ENCODE measurements at places on chromosomes 7 and 10.

DNA sequence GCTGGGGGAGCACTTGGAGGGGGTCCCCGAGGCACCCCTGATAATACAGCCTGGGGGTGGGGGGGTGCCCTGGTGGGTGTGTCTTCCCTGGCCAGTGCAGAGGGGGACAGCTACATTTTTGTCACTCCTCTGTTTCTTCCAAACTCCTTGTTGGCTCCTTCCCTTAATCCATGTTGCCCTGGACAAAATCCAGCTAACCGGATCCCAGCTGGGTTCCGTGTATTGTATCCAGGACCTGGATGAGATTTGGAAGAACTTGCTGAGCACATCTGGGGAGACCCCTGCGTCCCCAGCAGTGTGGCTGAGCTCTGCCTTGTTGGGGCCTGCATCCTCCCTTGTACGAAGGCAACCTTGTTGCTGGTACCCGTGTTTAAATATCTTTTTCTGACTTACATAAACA, 86.8 kb upstream of the BTBD16 start:
- no peak for DNase-seq

GRCh38 chr7:99772565-99772964, 11.4 kb downstream of the CYP3A4 start:
- no peak for DNase-seq

GRCh38 chr10:21700474-21700873, 166.4 kb downstream of the MLLT10 start:
- DNase-seq, result no peak

- DNase-seq, result no peak
Observed at GRCh38 chr10:53453196-53453595, 680.6 kb upstream of the MBL2 start.

DNA sequence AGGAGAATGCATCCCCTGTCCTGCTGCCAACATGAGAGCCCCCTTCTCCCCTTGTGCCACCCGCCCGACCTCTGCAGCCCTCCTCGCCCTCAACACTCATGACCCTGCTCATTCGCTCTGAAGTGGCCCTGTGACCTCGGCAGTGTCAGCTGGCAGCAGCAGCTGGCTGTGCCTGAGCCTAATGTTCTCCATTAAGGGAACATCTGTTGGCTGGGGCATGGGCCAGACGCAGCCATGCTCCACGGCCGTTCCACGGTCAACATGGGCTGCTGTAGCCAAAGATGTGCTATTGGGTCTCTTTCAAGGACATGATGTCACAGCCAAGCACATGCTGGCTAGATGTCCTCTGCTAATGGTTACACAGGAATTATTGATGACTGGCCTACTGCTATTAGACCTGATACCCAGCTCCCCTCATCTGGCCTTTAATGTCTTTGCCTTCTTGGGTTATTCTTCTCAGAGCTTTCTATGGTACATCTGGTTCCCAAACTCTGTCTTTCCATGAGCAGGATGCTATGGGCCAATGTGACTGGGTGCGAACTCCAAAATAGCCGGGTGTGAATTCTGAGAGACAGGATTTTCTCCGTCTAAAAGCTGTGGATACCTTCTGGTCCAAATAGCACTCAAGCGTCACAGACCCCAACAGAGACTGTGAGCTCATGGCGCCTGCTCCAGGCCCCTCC, 22.4 kb downstream of the ADCYAP1R1 start:
- DNase-seq, result no peak

GRCh38 chr7:15751191-15751701, 64.8 kb upstream of the MEOX2 start:
- DNase-seq, result no peak

GRCh38 chr10:103637927-103638557, 144.5 kb downstream of the NEURL1 start:
- peak; percentile 87 for DNase-seq

GRCh38 chr10:14737808-14738545, 36.7 kb downstream of the FAM107B start:
- DNase-seq, result no peak

- no peak for DNase-seq
Observed at GRCh38 chr7:113768387-113768786, 150.4 kb downstream of the PPP1R3A start.

DNA sequence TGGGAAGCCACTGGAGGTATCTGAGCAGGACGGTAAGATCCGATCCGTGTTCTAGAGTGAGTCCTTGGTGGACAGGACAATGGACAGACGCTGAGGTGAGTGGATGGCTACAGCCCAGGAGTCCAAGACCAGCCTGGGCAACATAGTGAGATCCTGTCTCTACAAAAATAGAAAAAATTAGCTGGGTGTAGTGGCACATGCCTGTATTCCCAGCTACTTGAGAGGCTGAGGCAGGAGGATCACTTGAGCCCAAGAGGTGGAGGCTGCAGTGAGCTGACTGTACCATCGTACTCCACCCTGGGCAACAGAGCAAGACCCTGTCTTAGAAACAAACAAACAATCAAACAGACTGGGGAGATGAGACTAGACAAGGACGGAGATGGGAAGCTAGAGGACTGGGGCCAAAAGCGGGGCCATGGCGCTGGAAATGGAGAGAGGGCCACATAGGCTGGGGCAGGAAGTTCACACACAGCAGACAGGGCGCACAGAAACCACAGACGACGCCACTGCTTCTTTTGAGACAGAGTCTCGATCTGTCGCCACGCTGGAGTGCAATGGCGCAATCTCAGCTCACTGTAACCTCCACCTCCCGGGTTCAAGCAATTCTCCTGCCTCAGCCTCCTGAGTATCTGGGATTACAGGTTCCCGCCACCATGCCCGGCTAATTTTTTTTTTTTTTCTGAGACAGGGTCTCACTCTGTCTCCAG, 24.7 kb downstream of the DAGLB start:
- DNase-seq, result no peak

DNA sequence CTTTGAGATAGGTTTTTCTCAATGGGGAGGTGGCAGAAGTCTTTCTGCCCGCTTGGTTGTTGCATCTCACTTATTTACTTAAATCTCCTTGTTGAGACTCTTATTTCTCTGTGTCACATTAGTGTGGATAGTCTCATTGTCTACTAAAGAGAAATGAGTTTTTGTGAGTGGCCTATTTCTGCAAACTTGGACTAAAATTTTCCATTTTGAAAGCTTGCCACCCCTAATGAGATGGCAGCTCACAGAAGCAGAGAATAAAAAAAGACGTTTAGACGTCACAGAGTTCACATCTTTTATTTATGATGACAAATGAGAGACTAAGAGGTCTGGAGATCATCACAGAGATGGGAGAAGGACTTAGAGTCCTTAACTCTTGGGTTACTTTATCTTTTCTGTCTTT, 262.7 kb upstream of the PHYHIPL start:
- DNase-seq, result no peak

- DNase-seq, result no peak
Observed at GRCh38 chr7:1343551-1343950, 110.9 kb downstream of the UNCX start.

DNA sequence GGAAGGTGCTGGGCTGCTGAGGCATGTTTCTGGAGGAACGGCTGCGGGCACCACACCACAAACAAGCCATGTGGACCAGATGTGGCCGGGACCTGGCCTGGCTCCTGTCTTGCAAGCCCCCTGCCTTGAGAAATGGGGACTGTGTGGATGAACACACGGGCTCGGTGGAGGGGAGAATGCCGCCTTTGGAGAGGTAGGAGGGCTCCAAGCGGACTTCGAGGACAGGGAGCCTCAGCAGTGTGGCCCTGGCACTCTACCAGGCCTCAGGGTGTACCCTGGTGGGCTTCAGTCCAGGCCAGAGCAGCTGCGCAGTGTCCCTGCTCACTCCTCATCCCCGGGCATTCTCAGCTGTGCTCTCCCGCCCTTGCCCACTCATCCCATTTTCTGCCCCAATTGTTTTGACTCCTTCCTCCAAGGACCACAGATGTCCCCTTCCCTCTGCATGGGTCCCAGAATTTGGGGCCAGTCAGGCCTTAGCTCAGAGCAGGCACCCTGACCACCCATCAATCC, 31.5 kb downstream of the PWWP2B start:
- DNase-seq, result no peak

- no peak for DNase-seq
Observed at GRCh38 chr7:4124556-4125477, 557.3 kb upstream of the FOXK1 start.
